Activated CD4-positive, alpha-beta T cell treated with anti-CD3 and anti-CD28 coated beads, Interleukin-2, amount 50 U/mL, for 24 hours (primary cell): ENCODE measurements at places on chromosomes 7 and 10.

DNA sequence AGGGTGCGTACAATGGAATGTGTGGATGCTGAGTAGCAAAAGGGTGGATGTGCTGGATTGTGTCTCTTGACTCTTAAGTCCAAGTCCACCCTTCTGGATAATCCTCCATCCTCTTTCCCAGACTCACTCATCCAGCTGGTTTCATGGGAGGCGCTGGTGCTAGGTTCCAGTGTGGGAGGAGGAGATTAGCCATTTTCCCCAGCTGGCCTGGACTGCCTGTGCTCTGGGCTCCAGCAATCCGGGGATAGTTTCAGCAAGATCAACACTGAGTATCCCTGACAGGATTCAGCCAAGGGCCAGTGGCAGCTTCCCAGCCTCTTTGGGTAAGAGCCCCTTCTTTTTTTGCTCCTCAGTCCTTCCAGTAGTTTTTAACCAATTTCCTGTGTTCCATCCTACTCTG, 21.6 kb upstream of the TRIL start:
- DNase-seq, result no peak

DNA sequence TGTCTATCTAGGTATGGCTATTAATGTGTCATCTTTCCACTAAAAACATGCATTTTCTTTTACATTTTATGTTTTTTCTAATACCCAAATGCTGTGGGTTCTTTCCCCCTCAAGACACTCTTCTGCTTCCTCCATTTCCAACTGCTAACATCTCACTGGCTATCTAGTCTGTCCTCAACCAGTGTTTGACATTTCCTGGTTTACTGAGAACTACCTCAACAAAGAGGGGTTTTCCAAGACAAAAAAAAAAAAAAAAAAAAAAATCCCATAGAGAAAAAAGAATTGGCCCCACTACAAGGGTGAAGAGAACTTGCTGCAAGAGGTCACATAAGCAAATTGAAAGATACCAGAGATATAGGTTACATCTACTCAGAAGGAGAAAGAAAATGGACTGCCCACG, 359.7 kb downstream of the CRPPA start:
- no peak for DNase-seq

DNA sequence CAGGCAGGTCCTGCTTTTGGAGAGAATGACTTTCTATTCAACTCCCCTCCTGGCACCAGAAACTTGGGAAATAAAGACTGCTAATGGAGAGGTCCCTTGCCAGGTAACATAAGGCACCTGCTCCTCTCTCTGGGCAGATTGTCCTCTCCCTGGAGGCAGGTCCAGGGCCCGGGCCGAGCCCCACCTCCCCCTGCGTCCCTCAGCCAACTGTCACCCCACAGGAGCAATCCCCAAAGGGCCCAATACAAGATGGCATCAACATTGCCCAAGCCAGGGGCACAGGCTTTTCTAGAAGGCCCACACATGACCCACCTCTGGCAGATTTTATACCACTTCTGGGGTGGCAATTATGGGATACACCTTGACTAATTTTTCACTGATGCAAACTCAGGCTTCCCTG, 145.2 kb downstream of the HERPUD2 start:
- no peak for DNase-seq

- DNase-seq, result no peak
These were observed 17.8 kb upstream of the CCNJ start for GRCh38 chr10:96025566-96025965.

DNA sequence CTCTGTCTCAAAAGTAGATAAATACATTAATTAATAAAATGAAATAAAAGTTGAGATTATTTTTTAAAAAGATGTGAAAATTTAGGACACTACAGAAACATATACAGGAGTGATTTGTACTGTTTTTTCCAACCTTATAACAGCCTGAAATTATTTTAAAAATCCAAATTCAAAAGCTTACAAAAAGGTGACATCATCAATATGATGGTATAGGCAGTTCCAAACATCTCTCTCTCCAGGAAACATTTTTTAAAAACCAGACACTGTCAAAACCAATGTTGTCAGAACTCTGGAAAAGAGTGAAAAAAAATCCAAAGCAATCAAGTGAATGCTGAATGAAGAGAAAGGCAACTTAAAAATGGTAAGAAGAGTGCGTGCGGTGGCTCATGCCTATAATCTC, 76.7 kb downstream of the HHEX start:
- no peak for DNase-seq
